Right ventricle myocardium inferior (tissue), 1 donor: ENCODE measurements at places on chromosomes 7 and 10.

DNA sequence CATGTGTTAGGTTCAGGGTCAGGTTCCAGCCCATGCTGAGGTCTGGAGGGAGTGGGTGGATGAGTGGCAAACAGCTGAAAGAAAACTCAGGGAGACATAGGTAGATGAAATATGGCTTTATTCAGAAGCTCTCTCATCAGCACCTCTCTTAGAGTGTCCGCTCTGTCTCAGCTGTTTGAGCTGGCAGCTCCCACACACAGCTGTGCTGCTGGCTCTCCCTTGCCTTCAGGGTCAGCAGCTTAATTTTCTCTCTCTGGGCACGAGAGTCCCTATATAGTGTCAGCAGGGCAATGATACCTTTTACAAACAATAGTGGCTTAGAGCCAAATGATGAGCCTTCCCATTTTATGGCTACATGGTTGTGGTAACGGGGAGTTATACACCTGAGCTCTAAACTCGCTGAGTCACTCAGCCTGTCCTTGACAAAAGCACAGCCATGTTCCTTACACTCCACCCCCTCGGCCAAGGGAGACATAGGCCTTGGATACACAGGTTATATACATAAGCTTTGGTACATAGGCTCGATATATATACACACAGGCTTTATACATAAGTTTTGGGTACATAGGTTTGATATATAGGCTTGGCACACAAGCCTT, 10.4 kb downstream of the RNF133 start:
- DNase-seq = no peak

DNA sequence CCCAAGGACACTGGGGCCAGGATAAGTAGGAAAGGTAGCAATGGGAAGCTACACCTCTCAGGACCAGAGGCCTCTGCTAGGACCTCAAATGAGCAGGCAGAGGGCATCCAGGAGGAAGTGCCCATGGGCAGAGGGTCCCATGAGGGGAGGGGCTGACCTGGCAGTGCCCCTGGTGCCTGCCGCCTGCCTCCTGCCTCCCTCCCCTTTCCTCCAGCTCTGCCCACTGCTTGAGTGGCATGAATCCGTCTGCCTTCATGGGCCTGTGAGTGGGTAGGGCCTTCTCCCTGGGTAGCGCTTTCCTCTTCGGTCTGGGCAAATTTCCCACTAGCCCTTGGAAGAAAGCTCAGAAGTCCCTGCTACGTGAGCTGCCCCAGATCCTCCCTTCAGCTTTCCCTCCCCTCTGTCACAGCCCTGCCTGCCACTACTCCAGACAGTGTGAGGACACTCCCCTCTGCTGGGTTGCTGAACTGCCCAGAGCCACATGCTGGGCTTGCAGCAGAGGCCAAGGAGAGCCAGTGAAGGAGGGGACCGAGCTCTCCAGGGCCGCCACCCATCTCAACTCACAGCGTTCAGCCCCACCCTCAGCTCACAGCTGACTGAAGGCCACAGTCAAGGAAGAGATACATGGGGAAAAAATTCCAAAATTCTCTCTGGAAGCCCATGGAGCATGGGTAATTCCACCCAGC, 141.4 kb downstream of the ARHGAP22 start:
- DNase-seq = no peak

GRCh38 chr7:151984612-151985011, 28.4 kb downstream of the GALNTL5 start:
- no peak for DNase-seq

- DNase-seq = no peak
These were observed 5.8 kb downstream of the MAT1A start for GRCh38 chr10:80283536-80284199.

DNA sequence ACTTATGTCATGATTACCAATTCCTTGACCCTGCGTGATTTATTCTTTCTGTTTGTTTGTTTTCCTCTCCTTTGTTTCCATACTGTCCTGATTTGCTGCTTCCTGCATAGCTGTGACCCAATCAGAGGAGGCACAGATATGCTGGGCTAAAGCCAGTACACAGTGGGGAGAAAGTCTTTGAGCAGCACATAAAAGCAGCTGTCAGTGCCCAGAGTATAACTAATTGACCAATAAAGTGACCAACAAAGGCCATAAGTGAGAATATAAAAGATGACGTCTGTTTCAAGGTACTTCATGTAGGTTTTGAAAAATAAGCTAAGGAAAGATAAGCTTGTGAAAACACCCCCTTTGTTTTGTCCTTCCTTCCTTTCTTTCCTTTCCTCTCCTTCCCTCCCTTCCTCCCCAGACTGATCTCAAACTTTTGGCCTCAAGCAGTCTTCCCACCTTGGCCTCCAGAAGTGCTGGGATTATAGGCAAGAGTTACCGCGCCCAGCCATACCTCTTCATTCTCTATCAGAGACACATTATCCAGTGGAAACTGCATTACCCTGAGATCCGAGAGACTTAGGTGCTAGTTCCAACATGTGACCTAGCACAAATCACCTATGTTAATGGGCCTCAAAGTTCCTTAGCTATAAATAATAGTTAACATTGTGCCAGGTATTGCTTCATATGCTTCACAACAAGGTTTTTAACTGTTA, 17.0 kb downstream of the BCAP29 start:
- DNase-seq = no peak

DNA sequence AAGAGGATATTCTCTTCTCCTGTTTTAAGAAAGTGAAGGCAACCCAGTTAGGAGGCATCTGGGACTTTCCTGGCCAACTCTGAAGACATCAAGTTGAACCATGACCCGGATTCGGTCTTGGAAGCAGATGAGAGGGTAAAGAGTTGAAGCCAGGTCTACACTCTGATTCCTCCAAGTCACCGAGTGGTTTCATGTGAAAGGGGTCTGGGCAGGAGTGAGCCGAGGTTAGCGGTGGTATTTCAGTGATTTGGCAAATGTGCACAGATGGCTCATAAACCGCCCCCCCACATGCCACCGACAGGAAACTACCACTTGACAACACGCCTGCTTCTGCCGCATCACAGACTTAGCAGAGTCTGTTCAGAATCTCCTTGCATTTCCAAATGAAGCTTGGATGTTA, 11.4 kb upstream of the REPIN1 start:
- no peak for DNase-seq

GRCh38 chr7:99380032-99380822, 5.7 kb downstream of the ARPC1B start:
- peak; percentile 73 for DNase-seq

DNA sequence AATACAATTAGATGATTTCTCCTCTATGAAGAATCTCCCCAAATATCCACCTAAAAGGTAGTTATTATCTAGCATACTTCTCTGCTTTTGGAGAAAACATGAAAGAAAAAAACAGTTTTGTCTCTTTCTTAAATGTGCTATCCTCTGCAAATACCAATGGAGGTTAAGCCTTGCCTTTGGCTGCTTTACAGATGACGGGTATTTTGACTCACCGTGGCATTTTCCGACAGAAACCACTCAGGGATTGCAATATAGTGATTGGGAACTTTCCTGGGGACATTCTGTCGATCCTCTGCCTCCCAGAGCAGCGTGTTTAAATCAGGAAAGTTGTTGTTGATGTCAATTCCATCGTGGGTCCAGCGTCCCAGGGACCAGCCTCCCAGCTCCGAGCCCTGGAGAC, 100.6 kb downstream of the GPR26 start:
- DNase-seq = no peak

DNA sequence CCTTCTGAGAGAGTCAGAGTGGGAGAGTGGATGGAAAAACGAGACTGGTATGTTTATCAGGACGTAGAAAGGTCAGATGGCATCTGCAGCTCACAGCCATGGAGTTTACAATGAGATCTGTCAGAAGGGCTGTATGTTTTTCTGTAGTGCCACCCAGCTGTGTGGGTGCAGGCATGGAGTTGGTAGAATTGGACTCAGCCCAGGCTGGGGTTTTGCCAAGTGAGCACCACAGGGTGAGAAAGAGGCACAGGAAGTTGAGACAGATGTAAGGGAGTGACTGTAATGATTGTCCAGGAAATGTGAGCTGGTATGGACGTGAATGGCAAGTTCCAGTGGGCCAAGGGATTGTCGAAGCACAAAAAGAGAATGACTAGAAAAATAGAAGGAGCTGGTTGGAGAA, 9.1 kb upstream of the ZYX start:
- DNase-seq = peak; percentile 71

DNA sequence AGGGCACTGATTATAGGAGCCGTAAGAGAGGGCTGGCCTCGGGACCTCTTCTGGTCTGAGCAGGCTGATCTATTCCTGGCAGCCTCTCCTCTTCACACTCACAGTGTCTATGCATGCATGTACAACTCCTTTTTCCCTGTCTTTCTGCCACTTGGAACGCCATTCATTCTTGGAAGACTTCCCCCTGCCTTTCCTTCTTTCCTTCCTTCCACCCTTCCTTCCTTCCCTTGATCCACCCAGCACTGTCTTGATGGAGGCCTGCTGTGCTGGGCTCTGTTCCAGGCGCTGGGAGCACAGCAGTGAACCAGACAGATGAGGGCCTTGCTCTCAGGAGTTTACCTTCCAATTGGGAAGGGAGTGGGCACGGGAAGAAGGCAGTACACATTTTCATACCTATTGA, 114.8 kb downstream of the SH3PXD2A start:
- DNase-seq = no peak

DNA sequence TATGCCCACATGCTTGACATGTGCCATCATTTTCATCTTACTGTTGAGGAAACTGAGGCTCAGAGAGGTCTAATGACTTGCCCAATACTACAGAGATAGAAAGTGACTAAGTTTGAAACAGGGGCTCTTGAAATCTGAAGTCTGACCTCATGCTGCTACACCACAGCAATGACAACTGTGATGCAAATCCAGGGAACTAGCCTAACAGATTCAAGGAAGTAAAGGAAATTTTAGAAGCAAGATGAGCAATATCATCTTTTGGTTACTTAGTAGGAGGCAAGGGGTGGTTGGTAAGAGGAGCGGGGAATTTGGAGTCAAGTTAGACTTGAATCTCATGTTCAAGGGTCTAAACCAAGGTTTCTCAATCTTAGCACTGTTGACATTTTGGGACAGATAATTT, 26.3 kb upstream of the OSBPL3 start:
- no peak for DNase-seq

- peak; percentile 47 for DNase-seq
These were observed 38.5 kb downstream of the DPYSL4 start for GRCh38 chr10:132225073-132225848.

GRCh38 chr7:43513251-43513650, 69.7 kb upstream of the STK17A start:
- no peak for DNase-seq
